ENCODE measurements at places on chromosomes 2 and 18.

DNA sequence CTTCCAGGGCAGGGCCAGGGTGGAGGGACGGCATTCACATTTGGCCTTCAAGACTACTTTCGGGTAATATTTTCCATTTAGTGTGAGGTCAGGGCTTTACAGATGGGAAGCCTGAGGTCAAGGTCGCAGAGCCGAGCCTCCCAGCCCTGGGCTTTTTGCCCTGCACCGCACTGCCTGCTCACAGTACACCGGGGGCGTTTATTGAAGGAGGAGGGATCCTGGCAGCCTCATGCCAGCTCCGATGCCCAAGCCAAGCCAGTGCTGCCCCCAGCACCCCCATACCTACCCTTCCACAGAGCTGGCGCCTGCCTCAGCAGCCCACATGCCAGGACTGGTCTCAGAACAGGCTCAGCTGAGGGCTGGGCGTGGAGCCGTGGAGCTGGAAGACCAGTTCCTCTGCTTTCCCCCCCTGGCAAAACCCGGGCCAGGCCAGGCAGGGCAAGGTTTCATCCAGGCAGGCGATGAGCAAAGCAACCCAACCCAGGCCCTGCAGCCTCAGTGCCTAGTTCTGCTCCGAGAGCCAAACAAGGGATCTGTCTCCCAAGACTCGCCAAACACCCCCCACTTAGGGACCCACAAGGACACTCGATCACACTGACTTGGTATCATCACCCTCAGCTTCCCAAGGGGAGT is 11.9 kb downstream of the SDC1 start:
- DNase-seq, result no peak

DNA sequence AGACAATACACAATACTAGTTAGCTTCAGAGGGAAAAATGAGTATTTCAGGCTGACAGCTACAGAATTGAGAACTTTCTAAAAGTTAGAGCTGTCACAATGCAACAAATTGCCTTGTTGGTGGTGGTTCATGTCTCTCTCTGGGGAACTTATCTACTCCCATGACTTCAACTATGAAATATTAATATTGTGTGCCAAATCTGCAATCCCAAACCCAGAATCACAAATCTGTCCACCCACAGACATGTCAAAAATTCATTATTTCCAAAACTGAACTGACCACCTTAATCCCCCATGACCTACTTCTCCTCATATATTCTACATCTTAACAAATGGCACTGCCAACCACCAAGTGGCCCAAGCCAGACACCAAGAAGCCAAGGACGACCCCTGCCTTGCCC is 143.5 kb downstream of the TCF4 start:
- no peak for DNase-seq

DNA sequence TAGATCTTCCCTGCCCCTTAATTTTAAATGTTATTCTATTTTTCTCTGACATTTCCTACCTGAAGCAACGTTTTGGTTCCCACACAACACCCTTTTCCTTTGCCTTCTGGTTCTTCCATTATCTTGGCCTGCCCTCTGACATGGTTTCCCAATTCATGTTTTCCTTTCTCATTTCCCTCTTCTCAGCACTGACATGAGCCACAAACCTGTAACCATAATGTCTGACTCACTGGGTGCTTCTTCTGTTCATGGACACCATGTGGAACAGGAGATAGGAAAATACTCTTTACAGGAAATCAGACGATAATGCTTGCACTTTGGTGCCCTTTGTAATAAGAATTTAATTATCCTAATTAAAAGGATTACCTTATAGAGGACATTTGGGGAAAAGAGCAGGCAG is 142.0 kb downstream of the ZEB2 start:
- DNase-seq, result no peak

- no peak for DNase-seq
Measured at GRCh38 chr2:18455236-18455862, 105.1 kb downstream of the RDH14 start.

- DNase-seq, result no peak
Measured at GRCh38 chr2:74696829-74697228, 42.8 kb downstream of the SEMA4F start.

- DNase-seq, result no peak
Measured at GRCh38 chr2:229246334-229246733, 24.8 kb downstream of the PID1 start.

- DNase-seq, result no peak
Measured at GRCh38 chr2:164023896-164024295, 288.1 kb upstream of the FIGN start.

DNA sequence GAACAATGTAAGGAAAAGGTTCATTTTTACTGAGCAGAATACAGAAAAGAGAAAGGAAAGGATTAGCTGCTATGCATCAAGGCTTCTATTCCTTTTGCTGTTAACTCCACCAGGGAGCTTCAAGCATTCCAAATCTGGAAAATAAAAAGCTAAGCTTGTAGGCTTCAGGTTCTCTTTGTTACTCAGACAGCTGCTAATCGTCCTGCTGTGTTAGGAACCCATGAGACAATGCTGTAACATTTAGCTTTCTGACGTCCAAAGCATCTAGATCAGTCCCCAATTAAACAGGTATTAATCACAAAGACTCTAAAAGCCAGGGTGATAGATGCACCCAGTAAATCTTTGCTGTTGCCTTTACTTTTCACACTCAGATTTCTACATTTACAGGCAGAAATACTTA is 103.8 kb downstream of the EPHA4 start:
- no peak for DNase-seq

DNA sequence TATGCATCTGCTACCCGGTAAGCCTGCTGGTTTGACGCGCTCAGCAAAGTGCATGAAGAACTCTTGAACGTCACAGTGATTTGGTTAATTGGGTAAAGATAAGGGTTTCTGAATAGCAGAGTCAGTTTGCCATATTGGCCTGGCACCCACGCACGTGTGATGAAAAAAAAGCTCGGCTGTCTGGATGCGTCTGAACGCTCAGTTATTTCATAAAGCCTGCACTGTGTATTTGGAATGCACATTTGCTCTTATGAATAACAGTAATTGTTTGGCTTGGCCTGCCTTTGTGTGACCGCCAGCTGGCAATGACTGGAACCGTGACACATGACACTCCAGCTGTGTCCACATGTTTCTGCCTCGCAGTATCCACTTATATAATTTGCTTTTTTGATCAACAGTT is 129.2 kb upstream of the MEIS1 start:
- peak; percentile 38 for DNase-seq

DNA sequence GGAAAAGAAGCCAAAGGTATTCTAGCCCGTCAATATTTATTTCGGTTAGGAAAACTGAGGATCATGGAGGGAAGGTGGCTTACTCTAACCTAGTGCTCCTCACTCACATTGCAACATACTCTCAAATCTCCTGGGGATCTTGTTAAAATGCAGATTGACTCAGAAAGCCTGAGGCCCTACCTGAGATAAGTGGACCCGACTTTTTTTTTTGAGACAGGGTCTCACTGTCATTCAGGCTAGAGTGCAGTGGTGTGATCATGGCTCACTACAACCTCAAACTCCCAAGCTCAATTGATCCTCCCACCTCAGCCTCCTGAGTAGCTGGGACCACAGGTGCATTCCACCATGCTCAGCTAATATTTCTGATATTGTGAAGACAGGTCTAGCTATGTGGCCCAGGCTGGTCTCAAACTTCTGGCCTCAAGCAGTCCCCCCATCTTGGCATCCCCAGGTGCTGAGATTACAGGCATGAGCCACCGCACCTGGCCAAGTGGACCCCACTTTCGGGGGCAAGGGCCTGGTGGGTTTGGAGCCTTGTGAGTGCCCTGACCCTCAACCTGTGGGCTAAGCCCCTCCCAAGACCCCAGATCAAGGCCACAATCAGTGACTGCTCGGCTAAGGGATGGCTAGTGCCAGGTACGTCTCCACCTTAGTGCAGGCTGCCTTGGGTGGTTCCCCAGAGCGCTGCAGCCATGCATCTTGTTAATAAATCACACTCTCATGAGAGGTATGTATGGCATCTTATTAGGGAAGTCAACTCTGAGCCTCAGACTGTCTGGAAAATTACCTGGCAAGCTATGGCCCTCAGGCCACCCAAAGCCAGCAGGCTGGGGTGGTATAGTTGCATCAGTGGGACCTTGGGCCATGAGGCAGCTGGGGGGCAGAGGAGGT is 1.1 kb upstream of the NEURL3 start:
- DNase-seq, result no peak

DNA sequence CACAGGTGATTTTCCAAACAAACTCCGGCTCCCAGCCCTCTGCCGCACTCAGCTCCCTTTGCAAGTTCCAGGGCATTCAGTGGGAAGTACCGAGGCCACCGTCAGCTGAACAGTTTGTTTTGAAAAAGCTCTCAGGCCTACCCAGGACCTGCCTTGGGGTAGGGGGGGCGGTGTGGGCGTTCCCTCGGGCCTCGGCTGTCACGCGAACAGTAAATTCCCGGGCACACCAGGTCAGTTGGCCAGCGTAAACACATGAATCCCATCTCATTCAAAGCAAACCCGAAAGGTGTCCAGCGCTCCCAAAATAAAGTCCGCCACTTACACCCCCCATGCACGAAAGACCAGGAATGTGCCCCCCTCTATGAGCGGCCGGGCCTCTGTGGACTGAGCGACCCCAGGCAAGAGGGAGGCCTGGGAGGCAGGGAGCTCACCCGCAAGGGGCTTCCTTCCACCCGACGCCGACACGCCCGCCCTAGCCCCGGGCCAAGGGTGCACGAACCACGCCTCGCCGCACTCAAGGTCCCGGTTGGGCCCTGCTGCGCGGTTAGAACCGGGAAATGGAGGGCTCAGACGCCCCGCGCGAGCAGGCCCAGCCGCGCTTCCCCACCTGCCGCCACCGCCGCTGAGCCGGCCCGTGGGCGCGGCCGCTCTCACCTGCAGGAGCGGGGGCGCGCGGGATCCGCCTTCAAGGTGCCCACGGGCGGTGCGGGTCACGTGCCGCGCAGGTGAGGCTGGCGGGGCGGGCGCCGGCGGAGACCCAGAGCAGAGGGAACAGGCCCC is at the start of gene WDSUB1:
TSS of gene WDSUB1 (minus strand) at position 775 of the 780 bp plus-strand sequence. CDS start 3,634 bp downstream, outside the sequence.
- DNase-seq, result no peak

GRCh38 chr2:104734937-104735586 is 118.9 kb upstream of the POU3F3 start:
- DNase-seq, result no peak

DNA sequence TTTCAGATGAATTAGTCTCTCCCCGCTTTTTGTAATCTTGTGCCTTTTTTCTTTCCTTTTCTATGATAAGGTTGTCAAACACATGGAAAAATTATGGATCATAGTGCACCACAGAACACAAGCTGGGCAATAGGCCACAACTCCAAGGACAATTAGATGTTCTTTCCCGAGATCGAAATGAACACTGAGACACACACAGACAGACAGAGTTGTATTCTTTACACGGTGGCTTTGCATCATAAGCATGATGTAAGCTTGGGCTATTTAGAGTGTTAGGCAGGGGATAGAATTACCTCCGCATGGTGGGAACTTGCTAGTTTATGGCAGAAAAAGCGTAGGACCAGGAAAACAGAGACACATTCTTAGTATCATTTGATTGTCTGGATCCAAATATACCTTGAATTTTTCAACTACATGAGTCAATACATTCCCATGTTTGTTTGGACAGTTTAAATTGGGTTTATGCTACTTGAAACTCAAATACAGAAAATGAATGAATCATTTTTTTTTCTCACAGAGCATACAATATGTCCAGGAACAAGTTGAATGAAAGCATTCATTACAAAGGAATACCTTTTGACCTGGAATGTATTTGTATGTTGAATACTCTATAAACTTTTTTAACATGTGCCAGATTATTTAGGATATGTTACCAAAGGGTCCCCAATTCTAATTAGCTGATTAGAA is 1611.5 kb upstream of the TMEFF2 start:
- no peak for DNase-seq

GRCh38 chr2:119008108-119008507 is 66.1 kb downstream of the MARCO start:
- DNase-seq, result no peak

DNA sequence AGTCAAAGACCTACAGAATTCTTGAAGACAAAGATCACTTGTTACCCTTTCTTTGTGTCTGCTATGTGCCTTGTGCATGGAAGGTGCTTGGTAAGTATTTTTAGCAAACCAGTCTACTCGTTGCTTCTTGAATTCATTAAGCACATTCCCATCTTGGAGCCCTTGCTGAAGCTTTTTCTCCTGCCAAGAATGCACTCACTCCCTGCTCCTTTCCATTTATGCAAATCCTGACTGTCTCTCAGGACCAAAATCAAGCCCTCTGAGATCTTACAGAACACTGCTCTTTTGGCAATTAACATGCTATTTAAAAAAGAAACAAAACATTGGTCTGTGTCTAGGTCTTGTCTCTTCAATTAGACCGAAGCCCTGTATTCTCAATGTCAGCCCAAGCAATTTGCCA is 75.8 kb downstream of the CLHC1 start:
- no peak for DNase-seq

DNA sequence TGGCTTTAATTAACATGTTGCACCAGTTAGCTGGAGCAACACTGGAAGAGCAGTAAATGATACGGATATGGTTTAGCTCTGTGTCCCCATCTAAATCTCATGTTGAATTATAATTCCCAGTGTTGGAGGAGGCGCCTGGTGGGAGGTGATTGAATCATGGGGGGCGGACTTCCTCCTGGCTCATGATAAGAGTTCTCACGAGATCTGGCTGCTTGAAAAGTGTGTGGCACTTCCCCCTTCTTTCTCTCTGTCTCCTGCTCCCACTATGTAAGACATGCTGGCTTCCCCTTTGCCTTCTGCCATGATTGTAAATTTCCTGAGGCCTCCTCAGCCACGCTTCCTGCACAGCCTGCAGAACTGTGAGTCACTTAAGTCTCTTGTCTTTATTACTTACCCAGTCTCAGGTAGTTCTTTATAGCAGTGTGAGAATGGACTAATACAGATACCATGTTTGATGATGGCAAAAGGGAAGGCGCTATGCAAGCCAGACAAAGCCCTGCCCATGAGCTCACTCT is 963.6 kb downstream of the SOCS6 start:
- DNase-seq, result no peak

DNA sequence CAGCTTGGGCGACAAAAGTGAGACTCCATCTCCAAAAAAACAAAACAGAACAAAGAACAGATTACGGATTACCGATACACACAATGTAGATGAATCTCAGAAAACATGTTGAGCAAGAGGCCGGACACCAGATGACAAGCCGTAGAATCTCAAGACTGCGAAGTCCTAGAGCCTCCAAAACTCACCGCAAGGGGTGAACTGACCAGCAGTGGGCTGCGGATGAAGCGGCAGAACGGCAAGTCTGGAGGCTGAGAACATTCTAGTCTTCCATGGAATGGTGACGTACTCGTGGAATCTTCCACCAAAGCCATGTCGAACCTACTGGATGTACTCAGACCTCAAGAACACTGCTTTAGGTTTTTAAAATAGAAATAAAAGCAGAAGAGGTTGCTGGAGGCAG is 198.8 kb downstream of the NDUFA10 start:
- no peak for DNase-seq

DNA sequence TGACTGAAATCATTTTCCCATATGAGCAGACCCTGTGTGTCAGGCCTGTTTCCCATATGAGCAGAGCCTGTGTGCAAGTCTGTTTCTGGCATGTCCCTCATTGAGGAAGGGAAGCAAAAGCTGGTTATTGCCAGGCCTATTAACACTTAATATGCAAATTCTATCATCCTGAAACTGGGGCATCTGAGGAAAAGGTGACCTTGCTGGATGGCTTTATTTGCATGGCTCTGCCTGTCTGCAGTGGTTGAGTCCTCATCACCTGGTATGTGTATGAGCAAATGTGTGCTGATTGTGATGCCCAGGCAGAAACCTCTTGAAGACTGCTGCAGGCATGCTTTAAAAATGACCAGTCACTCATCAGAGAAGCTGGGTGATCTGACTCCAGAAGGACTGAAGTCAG is 31.2 kb downstream of the EIF4E2 start:
- DNase-seq, result no peak

- no peak for DNase-seq
Measured at GRCh38 chr2:212736385-212736726, 197.8 kb upstream of the ERBB4 start.
